ENCODE measurements at places on chromosomes 6 and 20.

DNA sequence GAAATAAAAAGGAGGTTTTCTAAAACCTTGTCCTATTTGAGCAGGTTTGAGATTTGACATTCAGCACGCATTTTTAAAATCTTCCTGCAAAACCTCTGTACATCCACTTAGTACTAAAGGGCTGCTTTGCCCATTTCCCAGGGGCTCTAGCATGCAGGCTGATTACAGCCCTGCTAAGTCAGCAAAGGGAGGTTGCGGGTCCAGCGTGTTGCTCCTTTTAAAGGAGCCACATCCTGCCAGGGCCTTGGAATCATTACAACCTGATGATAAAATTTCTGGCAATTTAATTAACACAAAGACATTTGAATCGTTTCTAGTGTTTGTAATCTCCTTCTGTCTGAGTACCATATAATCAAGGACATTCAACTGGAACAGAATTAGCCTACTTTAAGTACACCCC lies 455.1 kb upstream of the CITED2 start:
- DNase-seq: no peak

DNA sequence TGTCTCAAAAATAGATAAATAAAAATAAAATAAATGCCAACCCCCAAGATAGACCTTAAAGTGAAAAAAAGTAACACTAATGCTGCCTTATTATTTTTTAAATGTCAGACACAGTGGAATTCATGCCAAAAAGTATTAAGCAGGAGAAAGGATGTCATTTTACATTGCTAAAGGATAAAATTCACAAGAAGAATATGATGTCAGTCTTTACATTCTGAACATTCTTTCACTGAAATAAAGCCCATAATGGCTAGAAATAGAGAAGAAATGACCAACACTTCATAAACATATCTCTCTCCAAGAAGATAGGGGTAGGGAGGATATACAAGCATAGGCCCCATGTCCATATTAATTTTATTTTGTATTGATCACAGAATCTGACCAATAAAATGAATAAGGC lies 47.4 kb downstream of the SLC23A2 start:
- no peak for DNase-seq

DNA sequence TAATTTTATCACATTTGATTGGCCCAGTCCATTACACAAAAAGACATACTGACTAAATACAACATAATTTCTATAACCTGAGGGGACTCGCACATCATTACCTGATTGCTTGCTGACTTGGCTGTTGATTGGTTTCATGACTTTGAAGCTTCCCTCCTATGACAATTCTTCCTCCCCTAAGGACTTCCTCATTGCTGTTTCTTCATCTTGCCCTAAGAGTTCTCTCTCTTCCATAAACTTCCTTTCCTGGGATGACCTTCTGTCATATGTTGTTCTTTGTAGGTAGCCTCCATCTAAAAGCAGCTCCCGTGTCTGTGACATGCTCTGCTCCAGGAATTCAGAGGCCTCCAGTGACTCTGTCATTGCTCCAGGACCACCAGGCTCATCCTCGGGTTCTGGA lies 22.6 kb downstream of the RSPH3 start:
- DNase-seq: no peak

DNA sequence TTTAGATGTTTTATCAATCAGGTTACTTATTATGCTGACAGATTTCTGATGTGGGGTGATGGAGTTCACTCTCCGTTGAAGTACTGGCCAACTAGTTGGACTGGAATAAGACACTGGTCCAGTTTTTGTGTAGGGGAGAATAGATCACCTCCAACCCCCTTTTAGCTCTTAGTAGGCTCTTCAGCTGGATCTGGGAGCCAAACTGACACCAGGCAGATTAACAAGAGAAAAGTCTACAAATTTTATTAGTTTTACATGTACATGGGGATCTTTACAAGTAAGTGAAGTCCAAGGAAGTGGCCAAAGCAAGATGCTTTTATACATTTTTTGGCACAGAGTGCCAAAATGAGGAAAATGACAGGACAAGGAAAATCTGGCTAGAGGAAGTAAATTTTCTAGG lies 107.1 kb downstream of the UBE3D start:
- no peak for DNase-seq

DNA sequence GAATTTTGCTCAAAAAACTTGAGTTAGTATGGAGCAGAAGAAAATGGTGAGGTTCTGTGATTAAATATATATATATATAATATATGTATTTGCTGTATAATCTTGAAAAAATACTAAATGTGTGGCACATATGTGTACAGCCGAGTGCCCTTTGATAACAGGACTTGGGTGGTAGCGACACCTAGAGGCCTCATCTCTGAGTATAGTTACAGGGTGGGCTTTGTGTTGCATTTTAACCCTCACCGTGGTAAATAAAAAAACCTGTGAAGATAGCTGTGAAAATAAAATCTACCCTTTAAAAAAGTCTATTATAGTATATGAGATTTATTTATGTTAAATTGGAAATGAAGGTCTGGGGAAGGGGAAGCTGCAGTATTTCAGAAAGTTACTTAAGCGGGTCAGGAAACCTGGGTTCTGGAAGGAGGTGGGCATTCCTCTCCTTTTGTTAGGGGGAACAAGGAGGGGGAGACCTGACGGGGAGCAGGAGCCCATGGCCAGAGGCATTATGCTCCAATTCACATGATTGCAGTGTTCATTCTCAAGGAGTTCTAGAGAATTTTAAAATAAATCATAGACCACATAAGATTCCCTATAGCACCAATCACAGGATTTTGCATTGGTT lies 82.7 kb downstream of the SH3BGRL2 start:
- peak; percentile 49 for DNase-seq

DNA sequence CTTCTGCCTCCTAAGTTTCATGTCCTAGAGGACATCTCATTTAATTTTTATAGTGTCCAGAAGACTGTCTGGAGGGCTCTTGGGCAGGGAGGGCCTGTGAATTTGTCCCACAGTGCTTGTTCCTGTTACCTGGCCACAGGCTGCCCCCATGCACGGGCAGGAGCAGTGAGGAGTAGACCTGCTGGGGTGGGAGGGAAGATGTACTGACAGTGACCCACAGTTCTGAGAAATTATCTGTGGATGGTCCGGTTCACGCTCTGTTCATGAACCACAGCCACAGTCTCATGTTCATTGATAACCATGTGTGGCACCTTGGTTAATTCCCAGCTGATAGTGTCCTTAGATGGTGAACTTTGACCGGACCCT lies 18.8 kb upstream of the ZNF831 start:
- no peak for DNase-seq

DNA sequence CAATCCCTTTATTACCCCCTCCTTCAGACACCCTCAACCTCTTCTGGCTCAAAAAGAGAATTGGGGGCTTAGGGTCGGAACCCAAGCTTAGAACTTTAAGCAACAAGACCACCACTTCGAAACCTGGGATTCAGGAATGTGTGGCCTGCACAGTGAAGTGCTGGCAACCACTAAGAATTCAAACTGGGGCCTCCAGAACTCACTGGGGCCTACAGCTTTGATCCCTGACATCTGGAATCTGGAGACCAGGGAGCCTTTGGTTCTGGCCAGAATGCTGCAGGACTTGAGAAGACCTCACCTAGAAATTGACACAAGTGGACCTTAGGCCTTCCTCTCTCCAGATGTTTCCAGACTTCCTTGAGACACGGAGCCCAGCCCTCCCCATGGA lies 2.2 kb downstream of the TNF start:
- no peak for DNase-seq

DNA sequence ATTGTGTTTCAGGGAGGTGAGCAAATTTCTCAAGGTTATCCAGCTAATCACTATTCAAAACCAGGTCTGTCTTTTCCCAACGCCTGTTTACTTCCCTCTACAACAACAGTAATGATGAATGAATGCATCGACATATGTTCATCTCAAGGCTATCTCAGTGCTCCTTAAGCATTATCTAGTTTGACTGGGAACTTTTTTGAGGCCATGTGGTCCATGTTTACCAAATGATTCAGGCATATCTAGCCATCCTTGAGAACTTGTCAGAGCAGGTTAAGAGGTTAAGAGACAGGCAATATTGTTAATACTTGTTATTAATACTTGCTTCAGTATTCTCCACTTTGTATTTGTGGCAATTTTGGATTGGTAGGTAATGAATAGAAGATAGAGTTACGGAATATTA lies 1038.4 kb upstream of the FLRT3 start:
- no peak for DNase-seq

GRCh38 chr6:124143435-124143834 lies 339.8 kb downstream of the NKAIN2 start:
- no peak for DNase-seq

DNA sequence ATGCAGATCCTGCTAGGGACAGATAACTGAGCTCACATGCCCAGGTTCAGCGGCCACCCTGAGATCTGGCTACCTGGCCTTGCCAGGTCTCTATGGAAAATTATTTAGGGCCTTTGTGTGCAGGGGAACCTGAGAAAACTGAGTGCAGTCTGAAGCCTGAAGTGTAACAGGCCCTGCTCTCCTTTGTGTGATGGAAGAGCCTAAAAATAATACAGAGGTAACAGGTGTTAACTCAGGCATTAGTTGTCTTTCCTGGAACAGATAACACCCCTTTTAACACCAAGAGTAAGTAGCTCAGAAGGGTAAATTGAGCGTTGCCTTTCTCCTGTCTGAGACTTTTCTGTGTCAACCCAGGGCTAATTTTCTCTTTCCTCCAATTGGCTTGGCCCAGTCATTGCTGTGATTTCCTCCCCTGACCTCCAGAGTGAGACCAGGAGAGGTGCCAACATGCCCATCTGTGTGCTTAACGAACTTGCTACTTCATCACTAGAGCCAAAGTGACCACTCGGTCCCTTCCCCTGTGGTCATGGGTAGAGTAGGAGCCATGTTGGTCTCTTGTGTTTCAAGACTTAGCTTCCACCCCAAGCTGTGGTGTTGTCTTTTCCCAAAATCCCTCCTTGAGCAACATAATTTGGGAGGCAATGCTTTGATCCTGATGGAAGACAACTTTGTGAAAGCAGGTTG lies 304.4 kb upstream of the JAG1 start:
- DNase-seq: no peak

DNA sequence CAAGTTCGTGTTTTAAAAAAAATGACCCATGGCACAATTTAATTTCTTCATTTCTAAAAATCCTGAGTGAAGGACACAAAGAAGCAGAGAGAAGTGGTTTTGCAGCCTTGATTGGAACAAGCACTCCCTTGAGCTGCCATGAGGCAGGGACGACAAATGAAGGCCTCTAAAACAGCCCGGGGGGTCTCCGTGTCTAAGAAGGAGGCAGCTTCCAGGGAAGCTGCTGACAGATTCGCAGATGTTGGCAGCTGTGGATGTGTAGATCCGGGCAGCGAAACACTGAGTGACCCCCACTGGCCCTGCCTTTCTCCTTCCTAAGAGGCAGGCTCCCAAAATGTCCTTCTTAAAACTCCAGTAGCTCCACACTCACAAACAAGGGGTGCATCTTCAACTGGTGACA lies 9.6 kb upstream of the LBP start:
- no peak for DNase-seq

GRCh38 chr6:40535110-40535818 lies 51.9 kb downstream of the LRFN2 start:
- DNase-seq: no peak

GRCh38 chr6:21087188-21087587 lies 506.4 kb upstream of the SOX4 start:
- DNase-seq: no peak

DNA sequence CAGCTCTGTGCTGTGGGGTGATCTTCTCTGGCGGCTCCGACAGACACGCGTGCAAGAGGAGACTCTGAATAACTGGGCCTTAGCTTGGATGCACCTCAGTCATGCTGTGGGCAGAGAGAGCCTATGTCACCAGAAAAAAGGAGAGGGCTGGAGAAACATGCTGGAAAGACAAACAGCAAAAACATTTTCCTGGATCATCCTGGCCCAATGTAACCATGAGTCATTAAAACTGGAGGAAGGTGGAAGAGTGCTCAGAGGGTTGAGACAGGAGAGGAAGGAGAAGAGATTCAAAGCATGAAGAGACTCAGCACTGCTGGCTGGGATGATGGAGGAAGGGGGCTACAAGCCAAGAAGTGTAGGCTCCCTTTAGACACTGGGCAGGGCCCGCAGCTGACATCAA lies 292.0 kb downstream of the CDH26 start:
- no peak for DNase-seq

- no peak for DNase-seq
These were observed 5.3 kb downstream of the PTK6 start for GRCh38 chr20:63531686-63532448.

DNA sequence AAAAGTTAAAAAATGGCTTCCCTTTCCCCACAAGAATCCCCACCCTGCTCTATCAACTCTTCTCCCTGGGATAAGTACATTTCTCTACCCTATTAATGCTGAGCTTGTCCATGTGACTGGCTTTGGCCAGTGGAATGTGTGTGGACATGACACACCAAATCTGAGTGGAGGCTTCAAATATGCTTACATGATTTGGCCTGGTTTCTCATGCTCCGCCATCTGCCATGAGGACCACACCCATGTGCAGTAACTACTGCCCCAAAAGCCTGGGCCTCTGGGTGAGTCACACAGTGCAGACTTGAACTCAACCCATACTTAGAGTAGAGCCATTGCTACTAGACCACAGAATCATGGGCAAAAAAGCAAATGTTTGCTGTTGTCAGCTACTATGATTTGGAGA lies 65.4 kb downstream of the PRND start:
- DNase-seq: no peak

- no peak for DNase-seq
These were observed 135.6 kb downstream of the HIVEP1 start for GRCh38 chr6:12147557-12148316.

GRCh38 chr6:92362404-92362803 lies 1057.0 kb downstream of the EPHA7 start:
- DNase-seq: no peak

- no peak for DNase-seq
These were observed 117.5 kb upstream of the QKI start for GRCh38 chr6:163296835-163297519.

GRCh38 chr20:6685626-6686025 lies 81.9 kb upstream of the BMP2 start:
- DNase-seq: no peak

GRCh38 chr6:148709577-148709976 lies 37.3 kb upstream of the UST start:
- no peak for DNase-seq

All from activated naive CD4-positive, alpha-beta T cell treated with anti-CD3 and anti-CD28 coated beads, Interleukin-2, amount 50 U/mL, for 16 hours (primary cell).